Stimulated activated CD8-positive, alpha-beta memory T cell treated with anti-CD3 and anti-CD28 coated beads, Interleukin-15, amount 100 ng/mL, for 4 hours (primary cell): ENCODE measurements at places on chromosomes 4 and X.

- DNase-seq: no peak
These were observed 102.4 kb downstream of the GPR143 start for GRCh38 chrX:9663216-9663615.

DNA sequence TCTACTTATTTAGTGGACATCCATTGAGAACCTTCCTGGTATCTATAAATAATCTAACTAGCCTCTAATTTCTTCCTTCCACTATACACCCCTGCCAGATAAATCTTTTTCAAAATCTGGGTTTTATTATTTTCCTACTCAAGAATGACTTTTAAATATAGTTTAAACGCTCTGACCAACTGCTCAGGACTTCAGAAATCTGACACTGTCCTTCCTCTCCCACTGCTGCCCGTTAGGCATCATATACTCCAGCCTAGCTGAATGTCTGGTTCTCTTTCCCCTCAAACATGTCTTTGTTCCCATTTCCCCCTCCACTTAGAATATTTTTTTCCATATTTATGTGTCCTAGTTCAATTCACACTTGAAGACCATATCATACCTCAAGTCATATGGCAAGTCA lies 35.2 kb upstream of the CBLL2 start:
- no peak for DNase-seq

DNA sequence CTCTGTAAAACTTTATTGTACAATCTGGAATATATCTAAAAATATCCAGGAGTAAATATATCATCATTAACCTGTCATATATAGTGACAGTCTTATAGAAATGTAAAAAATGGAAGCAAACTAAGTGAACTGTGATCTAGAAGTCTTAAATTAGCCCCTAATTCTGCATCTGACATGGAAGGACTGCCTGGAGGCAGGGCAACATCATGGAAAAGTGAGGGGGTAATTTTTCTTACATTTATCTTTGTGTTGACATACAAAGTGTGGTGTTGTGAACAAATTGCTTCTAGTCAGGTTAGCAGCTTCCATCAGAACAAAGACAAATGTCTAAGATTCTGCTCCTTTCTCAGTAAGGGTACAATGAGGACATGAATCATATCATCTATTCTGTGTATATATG lies 186.3 kb downstream of the C4orf33 start:
- DNase-seq: no peak

DNA sequence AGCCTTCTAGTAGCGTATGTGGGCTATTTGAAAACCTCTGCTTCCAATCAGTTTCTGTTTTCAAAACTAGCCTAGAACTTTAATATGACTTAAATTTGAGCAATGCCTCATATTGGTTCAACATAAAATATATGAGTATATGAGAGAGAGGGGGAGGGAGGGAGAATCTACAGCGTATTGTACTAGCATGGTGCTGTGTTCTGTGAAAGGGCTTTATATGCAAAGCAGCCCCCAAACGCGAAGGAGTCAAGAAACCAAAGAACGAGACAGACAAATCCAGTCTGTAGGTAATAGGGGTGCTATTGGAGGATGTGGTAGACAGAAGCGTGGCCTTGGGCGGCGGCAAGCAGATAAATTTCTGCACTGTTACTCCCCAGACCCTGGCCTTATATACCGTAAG lies 784 bp upstream of the ANXA5 start:
- DNase-seq: no peak

DNA sequence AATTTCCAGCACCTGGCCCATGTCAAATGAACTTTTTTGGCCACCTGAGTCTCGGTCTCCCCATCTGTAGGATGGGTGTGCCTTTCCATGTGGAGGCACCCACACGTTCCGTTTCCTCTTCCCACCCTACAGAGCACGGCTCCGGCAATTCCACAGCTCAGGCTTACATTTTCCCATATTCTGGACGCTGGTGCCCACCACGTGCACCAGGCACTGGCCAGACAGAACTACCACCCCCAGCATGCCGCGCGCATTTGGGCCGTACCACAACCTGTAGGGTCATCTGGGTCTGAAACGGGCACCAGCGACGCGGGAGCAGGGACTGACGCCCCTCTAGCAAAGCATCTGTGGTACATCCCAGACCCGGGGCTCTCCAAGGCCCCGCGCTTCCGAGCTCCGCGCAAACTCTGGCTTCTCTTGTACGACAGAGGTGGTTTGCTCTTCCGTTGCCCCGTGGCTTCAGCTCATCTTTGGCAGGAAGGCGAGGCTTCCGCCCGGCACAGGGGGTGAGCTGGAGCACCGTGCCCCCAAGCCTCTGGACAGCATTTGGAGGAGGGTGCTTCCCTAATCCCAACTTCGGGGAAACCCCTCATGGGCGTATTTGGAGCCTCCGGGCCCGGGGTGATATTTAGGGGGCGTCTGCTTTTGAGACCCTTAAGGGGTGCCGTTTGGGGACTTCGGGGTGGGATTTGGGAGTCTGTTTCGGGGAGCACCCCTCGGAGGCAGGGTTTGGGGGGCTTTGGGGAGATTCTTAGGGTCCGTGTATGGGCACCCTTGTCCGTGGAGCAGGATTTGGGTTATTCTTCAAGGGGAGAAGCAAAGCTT lies 3.0 kb upstream of the UBA1 start:
- peak; percentile 63 for DNase-seq

DNA sequence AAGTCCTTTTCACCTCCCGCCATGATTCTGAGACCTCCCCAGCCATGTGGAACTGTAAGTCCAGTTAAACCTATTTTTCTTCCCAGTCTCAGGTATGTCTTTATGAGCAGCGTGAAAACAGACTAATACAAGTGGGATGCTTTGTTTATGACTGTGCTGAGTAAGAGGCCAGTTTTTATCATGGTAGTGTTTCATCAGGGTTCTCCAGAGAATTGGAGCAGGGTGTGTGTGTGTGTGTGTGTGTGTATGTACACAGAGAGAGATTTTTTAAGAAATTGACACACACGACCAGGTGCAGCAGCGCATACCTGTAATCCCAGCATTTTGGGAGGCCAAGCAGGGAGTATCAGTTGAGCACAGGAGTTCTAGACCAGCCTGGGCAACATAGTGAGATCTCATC lies 34.6 kb upstream of the SLC2A9 start:
- no peak for DNase-seq

GRCh38 chr4:7187168-7187535 lies 5.2 kb upstream of the SORCS2 start:
- no peak for DNase-seq

- no peak for DNase-seq
These were observed 77.1 kb upstream of the RXFP1 start for GRCh38 chr4:158444621-158445020.

- DNase-seq: no peak
These were observed 8.8 kb upstream of the GEMIN8 start for GRCh38 chrX:14038375-14039085.

DNA sequence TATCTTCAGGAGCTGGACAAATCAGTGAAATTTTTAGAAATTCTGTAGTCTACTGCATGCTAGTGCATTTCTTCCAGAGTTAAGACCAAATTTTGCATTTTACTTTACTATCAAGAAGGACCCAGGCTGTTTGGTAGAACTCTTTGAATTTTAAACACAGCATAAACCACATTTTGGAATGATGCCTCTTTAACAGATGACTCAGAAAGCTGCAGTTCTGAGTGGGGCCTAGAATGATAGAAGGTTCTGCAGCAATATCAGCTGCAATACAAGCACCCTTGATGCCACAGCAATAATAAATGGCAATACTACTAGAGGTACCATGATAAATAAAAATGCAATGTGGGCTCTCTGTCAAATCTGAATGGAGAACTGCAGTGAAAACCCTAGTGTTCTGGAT lies 198.7 kb downstream of the TMA16 start:
- no peak for DNase-seq

DNA sequence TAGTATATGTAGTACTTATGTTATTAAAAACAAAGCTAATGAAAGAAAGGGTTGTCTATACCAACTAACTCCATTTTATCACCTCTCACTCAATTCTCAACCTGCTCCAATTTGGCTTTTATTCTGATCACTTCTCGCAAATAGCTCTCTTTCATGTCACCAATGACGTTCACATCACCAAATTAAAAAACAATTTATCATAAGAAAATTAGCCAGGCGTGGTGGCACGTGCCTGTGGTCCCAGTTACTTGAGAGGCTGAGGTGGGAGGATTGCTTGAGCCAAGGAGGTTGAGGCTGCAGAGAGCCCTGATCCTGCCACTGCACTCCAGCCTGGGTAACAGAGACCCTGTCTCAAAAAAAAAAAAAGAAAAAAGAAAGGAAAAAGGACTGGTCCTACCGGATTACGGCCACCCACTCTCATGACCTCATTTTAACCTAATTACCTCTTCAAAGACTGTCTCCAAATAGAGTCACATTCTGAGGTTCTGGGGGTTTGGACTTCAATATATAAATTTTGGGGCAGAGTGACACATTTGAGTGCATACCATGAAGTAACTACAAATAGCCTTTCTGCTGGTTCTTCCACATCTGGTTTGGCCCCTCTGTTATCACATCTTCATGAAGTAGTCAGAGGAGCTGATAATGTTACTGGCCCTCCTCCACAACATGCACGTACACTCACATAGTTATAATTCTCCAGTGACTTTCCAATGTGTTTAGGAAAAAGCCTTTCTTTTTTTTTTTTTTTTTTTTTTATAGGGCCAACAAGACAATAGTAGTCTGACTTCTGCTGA lies 15.8 kb upstream of the RBMX start:
- no peak for DNase-seq

- no peak for DNase-seq
These were observed 58.1 kb downstream of the RPS3A start for GRCh38 chr4:151157543-151157942.
